ENCODE measurements at places on chromosomes 5 and 9.
A peak's percentile ranks its signal among the peaks of the same experiment; 100 is the strongest.

- no peak for DNase-seq
- H3K4me3 ChIP-seq: no peak overlapping the region
- H3K27ac ChIP-seq: no peak overlapping the region
- H3K27me3 ChIP-seq: no peaks in the 10 kb centered on the region
These were observed 32.6 kb downstream of the TTLL11 start for GRCh38 chr9:122060481-122060880.

DNA sequence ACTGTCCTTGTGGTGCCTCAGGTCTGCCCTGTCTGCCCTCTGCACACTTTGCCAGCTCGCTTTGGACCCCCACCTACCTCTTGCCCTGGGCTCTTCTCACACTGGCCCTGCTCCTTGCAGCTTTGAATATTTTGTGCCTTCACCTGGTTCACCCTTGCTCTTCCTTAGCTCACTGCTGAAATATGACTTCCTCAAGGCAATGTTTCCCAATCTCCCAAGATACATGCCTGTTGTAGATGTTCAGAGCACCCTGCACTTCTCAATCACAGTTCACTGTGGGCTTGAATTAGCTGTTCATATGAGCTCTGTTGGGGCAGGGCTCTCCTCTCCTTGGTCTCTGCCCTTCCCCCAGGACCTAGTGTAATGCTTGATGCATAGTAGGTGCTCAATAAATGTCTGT is 8.0 kb downstream of the AFAP1L1 start:
- DNase-seq: no peak
- no peaks in the 10 kb centered on the region for H3K36me3 ChIP-seq
- no peaks in the 10 kb centered on the region for H3K27me3 ChIP-seq
- H3K27ac ChIP-seq: no peak overlapping the region
- no peak overlapping the region for H3K4me3 ChIP-seq
- H3K4me1 ChIP-seq: no peaks in the 10 kb centered on the region

DNA sequence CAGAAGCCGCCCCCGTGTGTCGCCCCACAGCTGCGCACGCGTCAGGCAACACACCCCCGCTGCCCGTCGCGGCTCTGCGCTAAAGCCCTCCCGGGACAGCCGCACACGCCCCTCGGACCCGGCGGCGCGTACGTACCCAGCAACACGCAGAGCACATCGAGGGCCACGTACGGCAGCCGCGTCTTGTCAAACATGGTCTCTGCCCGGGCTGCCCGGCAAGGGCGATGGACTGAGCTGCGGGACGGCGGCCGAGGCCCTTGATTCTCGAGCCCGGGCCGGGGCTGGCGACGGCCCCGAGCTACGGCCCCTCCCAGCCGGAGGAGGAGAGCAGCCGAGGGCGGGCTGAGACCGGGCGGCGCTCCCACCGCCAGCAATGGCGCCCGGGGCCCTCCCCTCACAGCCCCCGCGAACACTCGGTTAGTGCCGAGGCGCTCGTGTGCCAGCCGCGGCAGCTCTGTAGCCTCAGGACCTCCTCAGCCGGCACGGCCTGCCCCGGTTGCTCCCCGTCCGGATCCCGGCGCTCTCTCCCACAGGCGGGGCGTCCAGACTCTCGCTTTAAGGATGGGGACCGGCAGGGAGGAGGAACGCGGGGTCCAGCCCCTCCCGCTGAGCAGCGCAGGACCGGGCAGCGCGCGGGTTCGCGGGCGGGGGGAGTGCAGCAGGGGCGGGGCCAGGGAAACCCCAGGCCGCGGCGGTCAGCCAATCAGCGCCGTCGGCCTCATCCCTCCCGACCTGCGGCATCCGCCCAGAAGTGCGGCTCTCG is at the start of gene PLPP1:
TSS of gene PLPP1 (minus strand) at position 529 of the 763 bp plus-strand sequence. CDS start at position 194, 335 bp downstream.
- H3K27me3 ChIP-seq: no peaks in the 10 kb centered on the region
- no peaks in the 10 kb centered on the region for H3K36me3 ChIP-seq
- peak within 1 kb of the TSS; percentile 84 for H3K4me3 ChIP-seq
- H3K4me1 ChIP-seq: no peaks in the 10 kb centered on the region
- peak; percentile 89 for DNase-seq

- no peaks in the 10 kb centered on the region for H3K27me3 ChIP-seq
- H3K4me3 ChIP-seq: no peak overlapping the region
These were observed 25.3 kb downstream of the GALNT12 start for GRCh38 chr9:98832768-98833089.

GRCh38 chr5:56545016-56545415 is 270.3 kb upstream of the MAP3K1 start:
- no peaks in the 10 kb centered on the region for H3K36me3 ChIP-seq
- no peaks in the 10 kb centered on the region for H3K4me1 ChIP-seq
- no peak for DNase-seq
- H3K4me3 ChIP-seq: no peak overlapping the region
- no peaks in the 10 kb centered on the region for H3K27me3 ChIP-seq

GRCh38 chr9:137267933-137268355 is 9.6 kb upstream of the TOR4A start:
- H3K4me3 ChIP-seq: no peak overlapping the region
- peaks cover 5% of the 10 kb centered on the region for H3K36me3 ChIP-seq
- no peak for DNase-seq
- peak overlapping the region; percentile 71 for H3K27ac ChIP-seq

- H3K27ac ChIP-seq: no peak overlapping the region
- no peak overlapping the region for H3K4me3 ChIP-seq
- no peak for DNase-seq
- H3K27me3 ChIP-seq: no peaks in the 10 kb centered on the region
- H3K36me3 ChIP-seq: no peaks in the 10 kb centered on the region
- no peaks in the 10 kb centered on the region for H3K4me1 ChIP-seq
These were observed 85.8 kb downstream of the SEC61B start for GRCh38 chr9:99307851-99308250.

DNA sequence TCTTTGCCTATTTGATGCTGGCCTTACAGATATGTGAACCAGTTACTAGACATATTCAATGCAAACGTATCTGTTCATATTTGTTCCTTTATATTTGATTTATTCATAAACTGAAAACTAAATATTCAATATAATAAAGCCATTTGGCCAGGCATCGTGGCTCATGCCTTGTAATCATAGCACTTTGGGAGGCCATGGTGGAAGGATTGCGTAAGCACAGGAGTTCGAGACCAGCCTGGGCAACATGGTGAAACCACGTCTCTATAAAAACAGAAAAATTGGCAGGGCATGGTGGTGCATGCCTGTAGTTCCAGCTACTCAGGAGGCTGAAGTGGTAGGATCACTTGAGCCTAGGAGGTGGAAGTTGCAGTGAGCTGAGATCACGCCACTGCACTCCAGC is 49.2 kb upstream of the CTNNAL1 start:
- no peaks in the 10 kb centered on the region for H3K4me1 ChIP-seq
- H3K27me3 ChIP-seq: no peaks in the 10 kb centered on the region
- no peak overlapping the region for H3K27ac ChIP-seq

GRCh38 chr5:119095611-119096010 is 24.7 kb downstream of the DMXL1 start:
- H3K4me3 ChIP-seq: no peak overlapping the region
- no peaks in the 10 kb centered on the region for H3K4me1 ChIP-seq
- DNase-seq: no peak
- no peaks in the 10 kb centered on the region for H3K36me3 ChIP-seq

GRCh38 chr5:118777189-118777736 is 211.1 kb downstream of the DTWD2 start:
- H3K36me3 ChIP-seq: no peaks in the 10 kb centered on the region
- no peak overlapping the region for H3K27ac ChIP-seq
- H3K27me3 ChIP-seq: no peaks in the 10 kb centered on the region
- DNase-seq: no peak
- no peak overlapping the region for H3K4me3 ChIP-seq

DNA sequence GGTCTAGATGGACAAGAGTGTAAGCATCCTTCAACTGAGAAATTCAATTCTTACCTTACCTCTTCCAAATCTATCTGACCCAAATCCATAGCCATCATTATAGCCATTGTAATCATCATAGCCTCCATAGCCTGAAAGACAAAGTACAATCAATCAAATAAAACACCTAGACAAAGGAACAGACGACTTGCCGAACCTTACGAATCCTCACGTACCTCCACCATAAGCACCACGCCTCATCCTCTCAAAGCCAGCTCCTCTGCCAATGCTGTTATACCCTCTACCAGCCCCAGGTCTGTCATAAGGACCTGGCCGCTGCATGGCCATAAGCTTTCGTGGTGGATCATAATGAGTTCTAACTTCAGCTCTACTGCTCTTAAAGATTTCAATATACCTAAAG is 5.5 kb downstream of the HNRNPH1 start:
- no peaks in the 10 kb centered on the region for H3K27me3 ChIP-seq
- H3K4me3 ChIP-seq: no peak overlapping the region
- H3K4me1 ChIP-seq: peaks cover 32% of the 10 kb centered on the region
- H3K27ac ChIP-seq: no peak overlapping the region
- peaks cover 5% of the 10 kb centered on the region for H3K36me3 ChIP-seq
- DNase-seq: no peak

- no peak overlapping the region for H3K4me3 ChIP-seq
- no peak for DNase-seq
- peaks cover 5% of the 10 kb centered on the region for H3K36me3 ChIP-seq
- no peaks in the 10 kb centered on the region for H3K27me3 ChIP-seq
- peak overlapping the region; percentile 38 for H3K27ac ChIP-seq
- H3K4me1 ChIP-seq: no peaks in the 10 kb centered on the region
These were observed 17.1 kb downstream of the SMARCA2 start for GRCh38 chr9:2032234-2032633.

GRCh38 chr9:6802926-6803325 is 45.2 kb downstream of the KDM4C start:
- no peak for DNase-seq
- no peak overlapping the region for H3K27ac ChIP-seq
- no peaks in the 10 kb centered on the region for H3K36me3 ChIP-seq
- no peaks in the 10 kb centered on the region for H3K4me1 ChIP-seq

GRCh38 chr9:120212853-120213200 is 367.1 kb downstream of the CDK5RAP2 start:
- no peak overlapping the region for H3K27ac ChIP-seq
- H3K36me3 ChIP-seq: no peaks in the 10 kb centered on the region
- H3K27me3 ChIP-seq: no peaks in the 10 kb centered on the region
- no peak for DNase-seq
- no peaks in the 10 kb centered on the region for H3K4me1 ChIP-seq

- H3K4me1 ChIP-seq: no peaks in the 10 kb centered on the region
- DNase-seq: no peak
- no peak overlapping the region for H3K27ac ChIP-seq
- no peaks in the 10 kb centered on the region for H3K36me3 ChIP-seq
- no peak overlapping the region for H3K4me3 ChIP-seq
- H3K27me3 ChIP-seq: no peaks in the 10 kb centered on the region
These were observed 74.4 kb downstream of the GLIS3 start for GRCh38 chr9:4225291-4226028.

GRCh38 chr5:76565009-76565408 is 58.2 kb downstream of the F2RL2 start:
- no peak for DNase-seq
- no peaks in the 10 kb centered on the region for H3K36me3 ChIP-seq
- no peak overlapping the region for H3K27ac ChIP-seq
- H3K4me1 ChIP-seq: no peaks in the 10 kb centered on the region
- H3K4me3 ChIP-seq: no peak overlapping the region
- no peaks in the 10 kb centered on the region for H3K27me3 ChIP-seq

DNA sequence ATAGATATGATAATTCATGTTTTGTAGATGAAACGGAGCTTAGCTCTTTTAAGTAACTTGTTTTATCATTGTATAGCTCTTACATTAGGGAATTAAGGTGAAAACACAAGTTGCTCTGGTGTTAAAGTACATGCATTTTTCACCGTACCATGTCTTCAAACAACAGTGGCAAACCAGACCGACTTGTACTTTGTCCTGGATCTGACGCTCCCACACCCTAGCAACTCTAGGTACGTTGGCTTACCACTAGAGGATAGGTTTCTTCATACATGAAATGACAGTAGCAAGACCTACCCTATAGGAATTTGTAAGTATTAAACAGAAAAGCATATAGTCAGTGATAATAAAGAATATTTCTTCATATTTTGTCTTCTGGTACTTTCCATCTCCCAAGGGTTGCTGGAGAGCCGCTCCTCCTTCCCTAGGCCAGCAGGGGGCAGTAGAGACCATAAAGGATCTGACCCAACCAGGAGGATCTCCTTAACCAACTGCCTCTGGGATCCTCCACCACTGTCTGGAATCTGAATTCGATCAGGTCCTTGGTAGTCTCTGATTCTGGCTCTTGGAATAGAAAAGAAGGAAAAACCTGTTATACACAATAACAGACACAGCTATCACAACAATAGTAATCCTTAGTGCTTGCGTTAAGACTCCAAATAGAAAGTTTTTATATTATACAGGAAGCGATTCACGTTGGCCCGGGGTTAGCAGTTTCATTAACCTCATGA is 136.7 kb downstream of the CAVIN4 start:
- H3K4me1 ChIP-seq: no peaks in the 10 kb centered on the region
- H3K27me3 ChIP-seq: no peaks in the 10 kb centered on the region
- no peak for DNase-seq
- no peak overlapping the region for H3K27ac ChIP-seq

DNA sequence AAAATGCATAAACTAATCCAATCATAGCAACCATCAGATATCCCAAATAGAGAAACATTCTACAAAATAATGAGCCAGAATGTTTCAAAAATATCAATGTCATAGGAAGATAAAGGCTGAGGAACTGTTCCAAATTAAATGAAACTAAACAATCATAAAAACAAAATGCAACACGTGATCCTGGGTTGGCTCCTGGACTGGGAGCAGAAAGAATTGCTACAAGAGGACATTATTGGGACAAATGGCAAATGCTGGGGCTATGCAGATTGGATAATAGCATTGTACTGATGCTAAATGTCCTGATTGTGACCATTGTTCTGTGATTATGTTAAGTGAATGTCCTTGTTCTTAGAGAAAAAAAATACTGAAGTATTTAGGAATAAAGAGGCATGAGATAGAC is 54.2 kb upstream of the AKNA start:
- no peaks in the 10 kb centered on the region for H3K27me3 ChIP-seq
- no peak overlapping the region for H3K4me3 ChIP-seq
- no peak overlapping the region for H3K27ac ChIP-seq
- H3K36me3 ChIP-seq: no peaks in the 10 kb centered on the region
- no peak for DNase-seq
- H3K4me1 ChIP-seq: no peaks in the 10 kb centered on the region

- peak overlapping the region; percentile 7 for H3K27ac ChIP-seq
- no peaks in the 10 kb centered on the region for H3K4me1 ChIP-seq
- H3K4me3 ChIP-seq: no peak overlapping the region
- no peak for DNase-seq
- no peaks in the 10 kb centered on the region for H3K36me3 ChIP-seq
- H3K27me3 ChIP-seq: no peaks in the 10 kb centered on the region
These were observed 15.2 kb upstream of the DNAJC25 start for GRCh38 chr9:111615928-111616327.

GRCh38 chr5:149170299-149170698 is 29.0 kb downstream of the ABLIM3 start:
- H3K27me3 ChIP-seq: no peaks in the 10 kb centered on the region
- no peaks in the 10 kb centered on the region for H3K36me3 ChIP-seq
- no peaks in the 10 kb centered on the region for H3K4me1 ChIP-seq
- no peak overlapping the region for H3K27ac ChIP-seq
- H3K4me3 ChIP-seq: no peak overlapping the region

DNA sequence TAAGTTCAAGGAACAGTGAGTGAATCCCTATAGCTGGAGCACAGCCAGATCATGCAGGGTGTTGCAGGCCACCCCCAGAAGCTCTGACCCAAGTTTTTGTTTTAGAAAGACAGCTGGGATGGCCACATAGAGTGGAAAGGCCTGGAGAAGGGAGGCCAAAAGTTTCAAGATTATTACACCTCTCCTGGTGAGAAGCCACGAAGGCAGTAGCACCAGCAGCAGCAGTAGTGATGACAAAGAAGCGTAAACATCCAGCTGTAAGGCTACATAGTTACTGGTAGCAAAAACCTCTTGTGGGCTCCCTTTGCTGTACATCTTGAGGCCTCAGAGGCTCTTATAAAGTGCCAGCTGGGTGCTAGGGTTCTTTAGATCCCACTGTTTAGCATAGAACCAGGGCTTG is 11.8 kb downstream of the ADAMTSL1 start:
- no peaks in the 10 kb centered on the region for H3K27me3 ChIP-seq
- H3K36me3 ChIP-seq: no peaks in the 10 kb centered on the region
- DNase-seq: no peak

All from breast epithelium (tissue), 4 donors.